ENCODE measurements at places on chromosomes 7 and 10.

- DNase-seq, result no peak
Measured at GRCh38 chr10:87799860-87800259, 18.2 kb downstream of the ATAD1 start.

GRCh38 chr10:70232155-70232858 lies 922 bp downstream of the PPA1 start:
- DNase-seq, result peak; percentile 21

GRCh38 chr10:116632596-116633215 lies 12.0 kb downstream of the PNLIPRP2 start:
- no peak for DNase-seq

GRCh38 chr10:86773498-86773897 lies 17.1 kb downstream of the BMPR1A start:
- no peak for DNase-seq

- DNase-seq, result no peak
Measured at GRCh38 chr7:157890921-157891401, 554.2 kb downstream of the DNAJB6 start.

DNA sequence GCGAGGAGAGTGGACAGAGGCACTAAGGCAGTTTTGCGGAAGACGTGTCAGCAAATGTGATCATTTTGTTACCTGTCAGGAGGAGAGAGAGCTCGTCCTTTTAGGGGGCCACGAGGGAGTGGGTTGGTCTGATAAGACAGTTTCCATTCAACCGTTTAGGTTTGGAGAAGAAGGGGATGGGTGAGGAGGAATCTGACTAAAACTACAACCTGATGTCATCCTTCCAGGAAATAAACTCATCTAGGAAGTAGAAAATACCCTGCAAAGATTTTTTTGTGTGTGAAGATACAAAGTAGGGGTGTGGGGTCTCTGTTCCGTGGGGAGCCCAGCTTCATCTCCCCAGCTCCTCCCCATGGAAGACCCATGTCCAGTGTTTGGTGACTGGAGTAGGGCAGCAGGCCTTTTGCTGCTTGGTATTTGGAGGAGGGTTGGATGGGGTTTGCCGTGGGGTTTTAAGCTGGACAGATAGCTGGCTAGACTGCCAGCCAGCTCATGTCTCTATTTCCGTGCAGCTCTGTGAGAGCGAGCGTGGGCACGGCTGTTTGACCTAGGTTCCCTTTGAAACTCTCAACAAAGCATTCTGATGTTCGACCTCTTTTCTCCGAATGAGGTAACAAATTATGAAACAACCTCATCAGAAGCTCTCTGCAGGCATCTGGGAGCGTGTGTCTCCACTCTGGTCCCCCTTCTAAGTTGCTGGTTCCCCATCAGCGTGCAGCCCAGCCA lies 136.0 kb upstream of the TCF7L2 start:
- no peak for DNase-seq

DNA sequence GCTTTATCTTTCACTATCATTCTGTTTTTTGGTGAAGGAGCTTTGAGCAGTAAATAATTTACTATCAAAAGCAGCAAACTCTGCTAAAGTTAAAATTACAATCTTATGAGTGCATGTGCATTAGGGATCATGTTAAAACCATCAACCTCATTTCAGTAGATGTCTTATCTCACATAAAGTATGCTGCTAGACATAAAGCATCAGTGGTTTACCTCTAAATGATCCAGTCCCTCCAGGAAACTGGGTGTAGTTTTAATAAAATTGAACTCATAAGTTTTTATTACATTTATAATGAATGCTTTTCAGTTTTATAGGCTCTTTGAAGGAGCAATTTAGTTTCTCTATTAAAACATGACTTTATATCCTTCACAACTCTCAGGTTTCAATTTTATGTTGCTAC lies 108.7 kb downstream of the LRRN3 start:
- no peak for DNase-seq

DNA sequence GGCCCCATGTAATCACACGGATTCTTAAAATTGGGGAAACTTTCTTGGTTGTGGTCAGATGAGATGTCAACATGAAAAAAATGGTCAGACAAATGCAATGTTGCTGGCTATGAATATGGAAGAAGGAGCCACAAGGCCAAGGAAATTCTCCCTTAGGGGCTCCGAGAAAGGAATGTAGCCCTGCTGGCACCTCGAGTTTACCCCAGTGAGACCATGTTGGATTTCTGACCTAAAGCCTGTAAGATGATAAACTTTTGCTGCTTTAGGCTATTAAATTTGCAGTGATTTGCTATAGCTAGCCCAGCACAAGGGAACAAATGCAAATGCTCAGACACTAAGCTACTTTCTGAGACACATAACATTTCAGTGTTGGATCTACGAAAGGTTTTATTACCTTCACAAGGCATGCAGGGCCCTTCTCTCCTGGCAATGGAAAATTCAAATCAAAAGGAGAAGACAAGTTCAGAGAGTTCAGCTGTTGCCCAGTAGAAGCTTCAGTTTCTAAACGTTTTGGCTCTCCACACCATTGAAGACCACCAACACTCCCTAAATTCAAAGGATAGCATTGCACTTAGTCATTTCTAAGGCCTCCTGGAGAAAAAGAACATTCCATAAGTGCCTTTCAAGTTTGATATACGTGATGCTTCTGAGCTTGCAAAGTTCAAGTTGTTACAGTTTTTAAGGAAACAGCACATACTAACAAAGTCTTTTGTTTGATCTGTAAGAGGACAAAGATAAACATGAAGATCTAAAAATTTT lies 23.4 kb downstream of the MCMBP start:
- no peak for DNase-seq

DNA sequence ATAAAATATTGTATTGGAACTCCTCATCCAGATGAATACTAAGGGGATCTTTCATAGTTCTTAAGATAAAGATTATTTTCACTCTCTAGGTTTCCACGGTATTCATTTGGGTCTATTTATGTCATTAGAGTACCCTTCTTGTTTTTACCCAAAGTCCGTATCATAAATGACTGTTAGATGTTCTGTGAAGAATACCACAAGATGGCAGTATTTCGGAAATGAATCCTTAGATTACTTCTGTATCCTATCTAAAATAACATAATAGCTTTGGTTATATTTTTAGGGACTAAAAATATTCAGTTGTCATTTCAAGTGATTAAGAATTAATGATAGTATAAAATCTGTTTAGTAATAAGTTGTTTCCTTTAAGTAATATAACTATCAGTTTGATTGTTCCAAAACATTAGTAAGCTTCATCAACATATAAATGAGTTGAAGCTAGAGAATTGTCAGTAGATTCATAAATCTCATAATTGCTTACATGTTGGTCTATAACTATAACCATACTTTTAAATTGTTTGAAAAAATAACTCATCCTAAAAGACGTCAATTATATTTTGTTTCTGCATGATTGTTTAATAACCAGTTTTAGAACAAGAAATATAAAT lies 337.5 kb upstream of the KCND2 start:
- peak; percentile 20 for DNase-seq

DNA sequence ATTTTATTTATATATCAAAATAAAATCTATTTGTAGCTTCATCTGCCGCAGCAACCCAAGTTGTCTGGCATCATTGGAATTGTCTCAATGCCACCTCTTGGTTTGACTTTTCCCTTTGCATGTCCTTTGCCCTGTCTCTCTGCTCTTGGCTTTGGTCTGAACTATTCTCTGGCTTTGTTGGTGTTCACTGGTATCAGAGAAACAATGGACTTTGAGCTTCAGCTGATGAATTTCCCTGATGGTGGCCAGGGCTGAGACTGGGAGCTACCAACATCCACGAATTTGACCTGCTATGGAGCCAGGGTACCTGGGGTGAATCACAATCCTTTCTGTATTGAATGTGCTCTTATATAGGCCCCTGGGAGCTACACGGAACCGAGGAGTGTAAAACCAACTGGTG lies 311.7 kb upstream of the KIAA1217 start:
- no peak for DNase-seq

- DNase-seq, result no peak
Measured at GRCh38 chr7:71883415-71883814, 528.7 kb downstream of the CALN1 start.

DNA sequence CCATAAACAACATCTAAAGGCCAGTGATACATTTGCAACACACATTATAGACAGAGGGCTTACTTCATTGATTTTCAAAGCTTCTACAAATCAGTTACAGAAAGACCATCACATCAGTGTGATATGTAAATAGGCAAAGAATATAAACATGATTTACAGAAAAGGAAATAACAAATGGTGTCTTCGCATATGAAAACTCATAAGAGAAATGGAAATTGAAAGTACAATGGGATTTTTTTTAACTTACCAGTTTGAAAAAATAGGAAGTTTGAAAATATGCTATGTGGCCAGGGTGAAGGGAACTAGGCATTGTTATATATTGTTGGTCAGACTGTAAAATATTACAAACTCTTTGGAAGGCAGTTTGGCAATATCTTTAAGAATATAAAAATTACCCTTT lies 27.3 kb downstream of the SEC23IP start:
- no peak for DNase-seq

DNA sequence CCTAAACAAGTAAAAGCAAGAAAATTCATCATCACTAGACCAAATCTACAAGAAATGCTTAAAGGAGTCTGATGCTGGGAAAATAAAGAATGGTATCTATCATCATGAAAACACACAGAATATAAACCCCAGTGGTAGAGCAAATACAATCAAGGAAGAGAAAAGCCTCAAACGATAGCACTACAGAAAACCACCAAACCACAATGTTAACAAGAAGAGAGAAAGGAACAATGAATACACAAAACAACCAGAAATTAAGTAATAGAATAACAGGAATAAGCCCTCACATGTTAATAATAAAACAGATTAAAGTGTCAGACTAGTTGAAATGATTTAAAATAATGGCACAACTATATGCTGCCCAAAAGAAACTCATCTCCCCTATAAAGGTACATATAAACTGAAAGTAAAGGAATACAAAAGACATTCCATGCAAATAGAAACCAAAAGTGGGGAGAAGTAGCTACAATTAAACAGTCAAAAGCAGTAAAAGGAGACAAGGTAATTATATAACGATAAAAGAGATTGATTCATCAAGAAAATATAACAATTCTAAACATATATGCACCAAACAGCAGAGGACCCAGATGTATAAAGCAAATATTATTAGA lies 77.3 kb downstream of the JMJD1C start:
- no peak for DNase-seq

GRCh38 chr10:88826388-88826787 lies 23.9 kb downstream of the LIPM start:
- no peak for DNase-seq

DNA sequence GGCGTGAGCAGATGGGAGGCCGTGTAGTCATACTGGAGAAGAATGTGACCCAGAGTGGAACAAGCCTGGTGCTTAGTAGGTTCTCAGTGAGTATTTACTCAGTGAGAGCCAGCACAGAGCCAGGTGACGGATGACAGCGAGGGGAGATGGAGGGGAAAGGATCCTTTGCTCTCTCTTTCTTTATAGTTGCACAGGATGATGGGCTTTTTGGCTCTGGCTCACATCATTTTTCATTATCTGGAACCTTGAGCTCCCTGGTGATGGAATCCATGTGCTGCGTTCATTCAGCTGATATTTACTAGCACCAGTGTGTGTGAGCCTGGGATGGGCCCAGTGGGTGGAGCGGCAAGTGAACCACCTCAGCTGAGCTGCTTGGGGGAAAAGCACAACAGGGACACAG lies 17.2 kb downstream of the BTBD16 start:
- no peak for DNase-seq

- DNase-seq, result no peak
Measured at GRCh38 chr7:68376131-68376661, 1222.1 kb upstream of the AUTS2 start.

GRCh38 chr10:52394246-52394645 lies 80.2 kb downstream of the DKK1 start:
- no peak for DNase-seq

GRCh38 chr10:1284076-1284475 lies 227.9 kb downstream of the WDR37 start:
- no peak for DNase-seq

GRCh38 chr7:8389593-8390261 lies 43.7 kb upstream of the NXPH1 start:
- DNase-seq, result no peak

- DNase-seq, result no peak
Measured at GRCh38 chr7:55260171-55260570, 105.0 kb upstream of the LANCL2 start.

GRCh38 chr7:141686670-141687069 lies 15.3 kb downstream of the DENND11 start:
- no peak for DNase-seq

DNA sequence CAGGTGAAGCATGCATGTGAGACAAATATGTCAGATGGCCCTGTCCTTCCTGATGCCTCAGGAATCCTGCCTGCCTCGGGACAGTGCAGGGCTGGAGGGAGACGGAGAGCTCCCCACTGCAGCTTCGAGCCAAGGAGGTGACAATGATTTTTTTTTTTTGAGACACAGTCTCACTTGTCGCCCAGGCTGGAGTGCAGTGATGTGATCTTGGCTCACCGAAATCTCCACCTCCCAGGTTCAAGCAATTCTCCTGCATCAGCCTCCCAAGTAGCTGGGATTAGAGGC lies 68.8 kb downstream of the OAT start:
- no peak for DNase-seq

GRCh38 chr10:79196470-79197461 lies 128.0 kb downstream of the ZMIZ1 start:
- peak; percentile 17 for DNase-seq

DNA sequence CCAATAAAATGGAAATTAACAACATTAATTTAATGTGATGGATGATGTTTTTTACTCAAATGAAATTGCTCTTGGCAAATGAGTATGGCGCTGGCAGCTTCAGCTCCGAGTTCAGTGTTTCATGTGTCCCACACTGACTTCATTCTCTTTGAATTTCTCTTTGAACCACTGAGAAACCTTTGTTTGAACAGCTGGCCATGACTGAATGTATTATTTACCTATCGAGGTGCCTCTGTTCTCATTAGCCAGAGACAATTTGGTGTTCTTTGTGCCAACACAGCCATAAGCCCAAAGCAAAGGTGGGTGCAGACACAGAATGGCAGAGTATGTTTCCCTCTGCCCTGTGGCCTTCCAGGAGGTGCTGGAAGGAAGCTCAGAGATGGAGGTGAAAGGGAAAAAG lies 42.1 kb downstream of the TMEM178B start:
- no peak for DNase-seq

DNA sequence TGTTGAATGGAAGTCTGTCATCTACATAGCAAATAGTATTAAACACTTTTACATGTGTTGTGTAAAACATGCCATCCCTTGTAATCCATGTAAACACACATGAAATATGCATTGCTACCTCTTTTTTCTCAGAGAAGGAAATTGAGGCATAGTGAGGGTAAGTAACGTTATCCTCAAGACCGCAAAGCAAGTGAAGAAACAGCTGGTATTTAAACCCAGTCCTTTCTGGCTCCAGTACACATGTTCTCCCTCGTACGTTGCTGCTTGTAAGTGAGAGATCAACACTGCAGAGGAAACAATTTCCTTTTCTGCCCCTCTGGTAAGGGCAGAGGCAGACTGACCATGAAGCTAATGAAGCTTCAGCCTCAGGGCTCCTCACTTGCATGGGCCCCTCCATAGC lies 28.5 kb downstream of the MAP3K8 start:
- no peak for DNase-seq

DNA sequence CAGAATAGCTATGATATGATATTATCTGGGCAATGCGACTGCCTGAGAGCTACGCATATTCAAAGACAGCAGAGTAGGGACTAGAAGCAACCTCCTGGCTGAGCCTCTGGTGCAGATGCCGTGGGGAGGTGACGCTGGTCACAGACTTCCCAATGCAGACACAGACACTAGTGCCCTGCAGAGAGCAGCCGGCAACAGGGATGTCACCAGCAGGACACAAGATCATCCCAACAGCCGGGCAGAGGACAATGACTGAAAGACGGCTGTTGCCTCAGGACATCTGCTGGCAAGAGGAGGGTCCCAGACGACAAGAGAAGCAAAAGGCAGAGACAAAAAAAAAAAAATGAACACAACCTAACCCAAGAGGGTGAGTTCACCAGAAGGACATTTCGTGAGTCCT lies 104.6 kb downstream of the CALN1 start:
- DNase-seq, result no peak
